RCC 7860 (cell line): ENCODE measurements at places on chromosomes 1 and 21.

DNA sequence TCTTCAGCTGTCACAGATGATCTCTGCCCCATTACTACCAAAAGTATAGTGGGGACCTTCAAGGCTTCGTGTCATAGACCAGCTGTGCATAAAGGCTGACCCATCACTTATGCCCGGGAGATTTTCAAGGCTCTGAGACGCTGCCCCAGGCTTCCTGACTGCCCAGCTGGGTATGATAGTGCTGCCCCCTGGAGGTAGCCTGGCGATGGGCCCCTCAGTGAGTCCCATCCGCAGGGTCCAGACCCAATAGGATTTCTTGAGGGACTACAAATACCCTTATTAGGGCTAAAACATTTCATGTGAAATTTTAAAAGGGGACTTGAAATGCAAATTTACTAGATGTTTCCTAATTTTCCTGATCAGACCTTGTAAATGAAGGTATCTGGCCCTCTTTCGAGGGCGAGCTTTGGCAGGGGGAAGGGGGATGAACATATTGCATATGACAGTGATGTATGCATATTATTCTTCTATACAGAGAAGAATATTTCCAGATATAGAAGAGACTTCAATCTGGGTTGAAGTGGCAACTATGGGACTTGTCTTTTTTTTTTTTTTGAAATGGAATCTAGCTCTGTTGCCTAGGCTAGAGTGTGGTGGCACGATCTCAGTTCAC, 11.7 kb upstream of the FCMR start:
- DNase-seq: no peak

- no peak for DNase-seq
Observed at GRCh38 chr1:116446686-116447085, 73.6 kb downstream of the ATP1A1 start.

DNA sequence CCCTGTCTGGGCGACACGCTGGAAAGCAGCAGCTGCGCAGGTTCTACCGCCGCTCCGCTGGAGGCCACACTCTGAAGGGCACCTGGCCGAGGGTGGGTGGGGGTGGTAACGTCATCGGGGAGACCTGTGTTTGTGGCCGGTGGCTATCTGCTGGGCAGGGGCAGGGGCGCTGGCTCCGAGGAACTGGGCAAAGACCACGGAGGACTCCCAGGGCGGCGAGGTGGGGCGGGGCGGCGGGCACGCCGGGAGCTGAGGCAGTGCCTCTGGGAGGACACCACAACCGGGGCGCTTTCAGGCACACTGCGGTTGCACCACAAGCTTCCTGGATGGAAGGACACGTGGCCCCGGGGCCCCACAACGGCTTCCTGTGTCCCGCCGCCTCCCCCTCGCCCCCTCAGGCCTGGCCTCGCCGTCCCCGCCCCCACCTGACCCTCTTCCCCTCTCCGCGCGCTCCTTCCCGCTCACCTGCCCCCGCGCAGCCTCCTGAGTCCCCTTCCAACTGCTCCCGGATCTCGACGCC, 3.3 kb upstream of the DENND2D start:
- DNase-seq: no peak

GRCh38 chr1:198175423-198176170, 18.8 kb downstream of the NEK7 start:
- peak; percentile 56 for DNase-seq

DNA sequence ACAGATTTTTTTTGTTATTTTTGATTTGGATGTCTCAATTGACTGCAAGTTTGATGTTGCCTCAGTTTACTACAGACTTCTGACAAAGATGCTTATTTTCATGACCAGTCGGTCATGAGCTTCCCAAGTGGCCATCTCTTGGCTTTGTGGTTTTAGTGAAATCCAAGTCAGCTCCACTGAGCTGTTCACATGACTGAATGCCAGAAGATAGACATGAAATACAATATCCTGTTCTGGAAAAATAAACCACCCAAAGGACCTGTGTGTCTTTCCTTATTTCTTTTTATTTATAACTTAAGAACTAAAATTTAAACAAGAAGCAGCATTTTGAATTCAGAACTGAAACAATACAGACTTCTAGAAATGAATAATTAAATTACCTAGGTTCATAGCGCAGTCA, 89.3 kb downstream of the HMCN1 start:
- DNase-seq: no peak

DNA sequence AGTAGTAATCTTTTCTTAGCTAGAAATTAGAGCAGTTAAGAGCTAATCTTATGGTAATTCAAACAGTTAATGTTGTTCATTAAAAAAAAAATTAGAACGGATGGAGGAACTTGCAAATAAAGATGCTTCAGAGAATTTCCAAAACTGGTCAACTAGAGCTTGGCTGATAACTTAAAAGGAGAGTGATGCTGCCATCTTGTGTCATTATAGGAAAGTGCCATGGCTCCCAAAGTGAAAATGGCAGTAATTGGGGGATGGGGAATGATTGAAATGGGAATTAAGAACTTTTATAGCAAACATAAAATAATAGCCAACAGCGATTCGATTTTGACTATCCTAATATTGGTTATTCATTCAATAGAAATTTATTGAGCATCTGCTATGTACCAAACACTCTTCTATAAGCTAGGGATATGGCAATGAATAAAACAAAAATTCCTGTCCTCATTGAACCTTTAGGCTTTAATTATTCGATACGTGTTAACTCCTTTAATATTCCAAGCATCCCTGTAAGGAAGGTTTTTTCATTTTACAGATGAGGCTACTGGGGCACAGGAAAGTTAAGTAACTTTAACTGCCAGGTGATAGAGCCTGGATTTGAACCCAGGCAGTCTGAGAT, 5.7 kb upstream of the PLPP3 start:
- peak; percentile 27 for DNase-seq

GRCh38 chr1:247113094-247113497, 8.9 kb upstream of the ZNF669 start:
- peak; percentile 82 for DNase-seq

DNA sequence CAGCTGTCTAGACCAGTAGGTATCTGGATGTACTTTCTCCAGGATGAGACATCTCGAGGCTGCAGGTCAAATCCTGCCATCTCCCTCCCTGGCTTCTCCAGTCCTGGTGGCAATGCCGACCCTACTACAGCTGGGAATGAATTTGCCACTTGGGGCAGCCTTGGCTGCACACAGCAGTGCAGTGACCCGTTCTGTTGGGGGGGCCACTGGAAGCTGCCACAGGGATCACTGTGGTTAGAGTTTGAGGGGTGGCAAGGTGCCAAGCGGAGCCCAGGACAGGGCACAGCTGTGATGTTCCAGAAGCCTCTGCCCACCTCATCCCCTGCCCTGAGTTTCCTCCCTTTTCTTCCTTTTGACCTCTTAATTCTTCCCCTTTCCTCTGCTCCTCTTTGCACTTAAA, 17.1 kb downstream of the COL6A2 start:
- no peak for DNase-seq

DNA sequence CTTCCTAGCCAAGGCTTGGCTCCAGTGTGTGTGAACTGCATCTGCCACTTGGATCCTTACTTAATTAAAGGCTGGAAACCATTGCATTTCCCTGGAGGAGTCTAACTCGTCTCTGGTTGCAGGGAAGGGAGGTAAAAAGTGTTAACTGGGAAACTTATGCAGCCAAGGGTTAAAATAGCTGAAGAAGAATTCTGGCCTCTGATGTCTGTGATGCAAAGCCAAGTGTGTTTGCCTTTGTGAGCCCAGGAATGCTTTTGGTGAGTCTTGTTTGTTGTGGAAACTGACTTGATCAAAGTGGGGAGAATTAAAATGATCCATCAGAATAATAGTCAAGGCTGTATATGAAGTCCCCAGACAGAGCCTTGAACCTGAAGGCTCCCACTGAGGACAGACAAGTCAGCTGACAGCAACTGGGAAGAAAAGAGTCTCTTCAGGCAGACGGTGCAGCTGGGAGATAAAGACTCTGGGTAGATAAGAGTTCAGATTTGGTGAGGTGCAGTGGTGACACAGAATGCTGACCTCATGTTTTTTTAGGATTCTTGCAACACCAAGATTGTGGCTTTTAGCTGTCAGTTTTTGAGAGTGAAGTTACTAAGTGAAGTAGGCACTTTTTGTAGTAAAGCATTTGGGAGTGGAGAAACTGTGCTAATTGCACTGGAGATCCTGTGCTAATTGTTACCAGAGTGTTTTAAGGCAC, 59.5 kb upstream of the WLS start:
- no peak for DNase-seq

GRCh38 chr1:47631411-47631995, 193.7 kb downstream of the FOXD2 start:
- DNase-seq: no peak

GRCh38 chr1:153510984-153511410, 24.8 kb downstream of the S100A6 start:
- peak; percentile 77 for DNase-seq

- DNase-seq: no peak
Observed at GRCh38 chr1:21804536-21804935, 7.5 kb upstream of the LDLRAD2 start.

- peak; percentile 24 for DNase-seq
Observed at GRCh38 chr1:94805912-94806311, 14.2 kb upstream of the SLC44A3 start.

GRCh38 chr1:56135864-56136147, 443.6 kb downstream of the PLPP3 start:
- no peak for DNase-seq

GRCh38 chr1:44707112-44707881, 23.7 kb downstream of the RNU5D-1 start:
- DNase-seq: peak; percentile 89

- DNase-seq: no peak
Observed at GRCh38 chr1:100582943-100583342, 45.0 kb downstream of the GPR88 start.

- DNase-seq: no peak
Observed at GRCh38 chr21:26449161-26449560, 123.9 kb downstream of the CYYR1 start.

- DNase-seq: no peak
Observed at GRCh38 chr1:29227511-29227910, 3.2 kb downstream of the MECR start.

GRCh38 chr1:38605063-38605462, 254.5 kb downstream of the RRAGC start:
- DNase-seq: no peak

- DNase-seq: peak; percentile 73
Observed at GRCh38 chr1:101257500-101258325, 20.9 kb downstream of the S1PR1 start.

DNA sequence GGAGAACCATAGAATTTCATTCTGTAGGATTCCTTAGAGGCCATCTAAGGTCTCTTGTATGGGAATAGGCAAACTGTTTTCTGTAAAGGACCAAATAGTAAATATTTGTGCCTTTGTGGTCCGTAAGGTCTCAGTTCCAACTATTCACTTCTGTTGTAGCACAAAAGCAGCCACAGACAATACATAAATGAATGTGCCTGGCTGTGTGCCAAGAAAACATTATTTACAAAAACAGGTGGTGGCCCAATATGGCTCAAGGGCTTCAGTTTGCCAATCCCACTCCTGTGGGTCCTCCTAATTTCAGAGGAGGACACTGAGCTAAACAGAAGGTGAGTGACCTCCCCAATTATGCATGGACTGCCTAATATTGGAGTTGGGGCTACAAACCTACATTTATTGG, 67.6 kb upstream of the EDEM3 start:
- no peak for DNase-seq

GRCh38 chr1:226149806-226150205, 36.7 kb downstream of the ACBD3 start:
- no peak for DNase-seq
